ENCODE measurements at places on chromosomes 12 and 14.
A peak's percentile ranks its signal among the peaks of the same experiment; 100 is the strongest.

- no peaks in the 10 kb centered on the region for H3K36me3 ChIP-seq
- peak; percentile 60 for DNase-seq
- H3K4me1 ChIP-seq = no peaks in the 10 kb centered on the region
- no peak overlapping the region for H3K27ac ChIP-seq
- H3K4me3 ChIP-seq = no peak overlapping the region
Observed at GRCh38 chr12:89840162-89840922, 131.7 kb upstream of the ATP2B1 start.

DNA sequence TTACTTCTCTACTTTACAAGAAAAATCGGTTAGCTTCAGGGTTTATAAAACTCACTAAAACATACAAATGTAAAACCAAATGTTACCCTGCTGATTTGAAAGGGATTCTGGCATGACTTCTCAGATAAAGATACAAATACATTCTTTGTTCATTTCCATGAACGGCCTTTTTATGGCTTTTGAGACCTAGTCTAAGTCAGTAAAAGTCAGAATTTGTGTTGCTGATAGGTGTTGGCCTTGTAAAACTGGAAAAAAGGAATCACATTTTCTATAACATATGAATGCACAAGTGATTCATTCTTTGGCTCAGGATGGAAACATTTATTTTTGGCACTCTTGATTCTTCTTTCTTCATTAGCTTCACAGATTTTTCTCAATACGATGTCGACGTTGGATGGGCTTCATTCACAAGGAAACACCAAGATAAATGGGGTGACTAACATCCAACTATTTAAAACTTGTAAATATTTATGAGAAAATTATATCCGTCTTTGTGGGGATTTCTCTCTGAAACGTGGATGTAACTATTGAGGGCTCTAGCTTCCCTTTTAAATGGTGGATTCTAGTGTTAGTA lies 27.0 kb upstream of the CPM start:
- no peaks in the 10 kb centered on the region for H3K36me3 ChIP-seq
- H3K4me3 ChIP-seq = no peak overlapping the region
- no peaks in the 10 kb centered on the region for H3K27me3 ChIP-seq
- peak; percentile 69 for DNase-seq
- no peak overlapping the region for H3K27ac ChIP-seq

GRCh38 chr14:104721505-104722431 lies 2.3 kb upstream of the ADSS1 start:
- H3K4me3 ChIP-seq = no peak overlapping the region
- DNase-seq = peak; percentile 69
- H3K36me3 ChIP-seq = no peaks in the 10 kb centered on the region

DNA sequence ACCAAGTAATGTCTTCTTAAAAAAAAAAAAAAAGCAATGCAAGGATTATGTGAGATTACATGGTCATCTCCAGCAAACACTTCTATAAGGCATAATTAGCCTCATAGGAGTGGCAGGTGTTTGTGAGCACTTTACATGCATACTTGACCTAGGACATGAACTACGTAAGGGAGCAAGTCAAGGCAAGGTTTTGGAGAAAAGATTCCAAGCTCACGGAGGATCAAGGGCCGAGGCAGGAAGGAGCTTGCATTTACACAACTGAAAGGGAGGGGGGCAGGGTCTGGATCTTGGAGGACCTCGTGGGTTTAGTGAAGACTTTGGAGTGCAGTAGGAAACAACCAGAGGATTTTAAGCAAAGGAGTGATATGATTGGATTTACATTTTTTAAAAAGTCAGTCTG lies 112.5 kb downstream of the CCER1 start:
- no peak overlapping the region for H3K4me3 ChIP-seq
- DNase-seq = no peak
- no peaks in the 10 kb centered on the region for H3K27me3 ChIP-seq
- H3K4me1 ChIP-seq = peaks cover 20% of the 10 kb centered on the region
- H3K27ac ChIP-seq = no peak overlapping the region
- no peaks in the 10 kb centered on the region for H3K36me3 ChIP-seq

DNA sequence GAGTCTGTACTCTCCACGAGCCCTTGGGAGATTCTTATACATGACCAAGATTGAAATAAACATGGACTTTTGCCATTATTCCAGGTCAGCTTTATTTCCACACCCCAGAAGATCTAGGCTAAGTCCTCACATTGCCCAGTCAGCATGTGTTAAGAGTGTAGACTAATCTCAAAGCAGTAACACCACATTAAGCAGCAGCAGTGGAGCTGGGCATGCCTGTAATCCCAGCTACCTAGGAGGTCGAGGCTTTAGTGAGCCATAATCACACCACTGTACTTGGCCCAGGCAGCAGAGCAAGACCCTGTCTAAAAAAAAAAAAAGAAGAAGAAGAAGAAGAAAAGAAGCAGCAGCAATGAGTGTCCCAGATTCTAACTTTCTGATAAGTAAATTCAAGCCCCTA lies 65.5 kb downstream of the C12orf56 start:
- H3K36me3 ChIP-seq = no peaks in the 10 kb centered on the region
- H3K27ac ChIP-seq = no peak overlapping the region
- H3K27me3 ChIP-seq = no peaks in the 10 kb centered on the region
- no peak for DNase-seq
- H3K4me1 ChIP-seq = no peaks in the 10 kb centered on the region

GRCh38 chr14:77145975-77146740 lies 4.6 kb upstream of the ZDHHC22 start:
- no peak overlapping the region for H3K27ac ChIP-seq
- H3K27me3 ChIP-seq = peaks cover 56% of the 10 kb centered on the region
- no peaks in the 10 kb centered on the region for H3K4me1 ChIP-seq
- DNase-seq = no peak

GRCh38 chr14:55190906-55191202 lies 531 bp downstream of the DLGAP5 start:
- no peaks in the 10 kb centered on the region for H3K4me1 ChIP-seq
- H3K27me3 ChIP-seq = no peaks in the 10 kb centered on the region
- H3K27ac ChIP-seq = peak overlapping the region; percentile 11
- no peaks in the 10 kb centered on the region for H3K36me3 ChIP-seq

DNA sequence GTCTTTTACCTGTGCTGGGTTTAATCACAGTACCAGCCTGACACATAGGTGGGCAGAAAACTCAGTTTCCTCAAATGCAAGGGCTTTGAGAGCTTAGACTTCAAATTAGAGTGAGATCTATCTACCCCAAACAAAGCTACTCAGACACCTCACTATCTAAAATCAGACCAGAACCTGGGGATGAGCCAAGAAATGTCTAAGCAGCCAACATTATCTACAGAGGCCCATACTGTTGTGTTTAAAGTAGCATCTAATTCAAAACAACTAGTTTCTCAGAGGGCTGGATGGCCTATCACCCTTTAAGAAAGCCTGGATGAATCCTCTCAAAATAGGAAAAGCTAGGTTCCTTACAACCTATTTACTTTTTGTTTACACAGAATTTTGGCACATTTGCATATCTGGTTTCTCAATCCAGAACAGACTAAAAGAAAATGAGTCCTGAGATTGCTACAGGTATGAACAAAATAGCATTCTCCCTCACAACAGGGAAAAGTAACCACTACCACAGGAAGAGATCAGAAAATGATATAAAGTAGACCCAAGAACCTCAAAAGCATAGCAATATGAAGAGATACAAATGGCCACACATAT lies 142.4 kb downstream of the ZFP36L1 start:
- H3K4me1 ChIP-seq = peaks cover 32% of the 10 kb centered on the region
- DNase-seq = no peak
- no peaks in the 10 kb centered on the region for H3K36me3 ChIP-seq
- no peak overlapping the region for H3K4me3 ChIP-seq
- no peaks in the 10 kb centered on the region for H3K27me3 ChIP-seq

GRCh38 chr12:76026643-76027063 lies 4.9 kb downstream of the PHLDA1 start:
- no peaks in the 10 kb centered on the region for H3K36me3 ChIP-seq
- peaks cover 12% of the 10 kb centered on the region for H3K4me1 ChIP-seq
- H3K27ac ChIP-seq = no peak overlapping the region
- H3K27me3 ChIP-seq = no peaks in the 10 kb centered on the region
- no peak for DNase-seq

DNA sequence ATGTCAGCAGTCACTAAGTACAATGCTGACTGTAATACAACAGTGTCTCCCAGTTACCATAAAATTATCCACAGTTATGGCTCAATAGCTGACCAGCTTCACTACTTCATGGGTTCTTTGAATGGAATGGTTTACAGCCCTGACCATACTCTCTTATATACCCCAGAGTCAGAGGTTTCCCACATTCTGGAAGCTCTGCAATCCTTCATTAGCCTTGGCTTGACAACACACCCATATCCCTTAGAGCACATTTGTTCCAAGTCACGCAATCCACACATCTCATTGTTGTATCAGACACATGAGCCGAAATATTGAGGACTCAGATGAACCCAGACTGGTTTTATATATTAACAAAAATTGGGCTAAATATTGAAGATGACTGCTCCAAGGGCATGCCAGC lies 209.4 kb upstream of the PLXNC1 start:
- H3K4me1 ChIP-seq = no peaks in the 10 kb centered on the region
- DNase-seq = no peak

DNA sequence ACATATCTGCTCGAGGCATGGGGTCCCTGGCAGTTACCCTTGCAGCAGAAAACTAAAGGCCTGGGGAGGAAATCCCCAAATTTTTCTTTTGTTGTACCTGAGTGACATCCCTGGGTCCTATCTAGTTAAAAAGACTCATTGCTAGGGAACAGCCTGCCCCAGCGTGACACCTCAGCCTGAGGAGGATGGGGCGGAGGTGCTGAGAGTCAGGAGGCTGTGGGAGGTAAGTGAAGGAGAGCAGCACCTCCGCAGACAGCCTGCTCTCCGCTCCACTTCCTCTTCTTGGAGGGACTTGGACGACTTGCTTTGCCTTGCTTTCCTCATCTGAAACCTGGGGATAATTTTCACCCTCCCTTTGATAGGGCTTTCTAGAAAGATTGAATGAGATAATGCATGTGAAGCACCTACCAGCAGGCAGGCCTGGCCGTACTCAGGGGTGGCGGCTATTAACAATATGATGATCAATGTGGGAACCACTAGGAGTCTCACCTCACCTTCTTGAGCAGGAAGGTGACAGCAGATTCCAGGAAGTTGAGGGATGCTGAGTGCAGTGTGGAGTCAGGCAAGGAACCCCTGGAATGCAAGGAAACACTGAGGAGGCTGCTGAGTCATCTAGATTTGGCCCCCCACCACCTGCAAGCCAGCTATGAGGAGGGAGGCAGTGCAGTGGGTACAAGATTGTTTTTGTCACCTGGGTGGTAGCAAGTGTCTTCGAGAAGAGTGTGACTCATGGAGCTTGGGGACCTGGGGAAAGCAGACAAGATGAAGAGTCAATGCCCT lies 23.2 kb downstream of the UBE3B start:
- DNase-seq = no peak
- no peak overlapping the region for H3K4me3 ChIP-seq
- H3K27ac ChIP-seq = no peak overlapping the region
- no peaks in the 10 kb centered on the region for H3K4me1 ChIP-seq

- H3K27me3 ChIP-seq = no peaks in the 10 kb centered on the region
- peaks cover 3% of the 10 kb centered on the region for H3K36me3 ChIP-seq
- H3K4me1 ChIP-seq = peaks cover 13% of the 10 kb centered on the region
Observed at GRCh38 chr12:130981074-130981742, 27.5 kb downstream of the ADGRD1 start.

GRCh38 chr12:131232036-131232435 lies 278.3 kb downstream of the ADGRD1 start:
- no peaks in the 10 kb centered on the region for H3K36me3 ChIP-seq
- H3K27me3 ChIP-seq = no peaks in the 10 kb centered on the region
- no peak overlapping the region for H3K4me3 ChIP-seq
- DNase-seq = no peak

DNA sequence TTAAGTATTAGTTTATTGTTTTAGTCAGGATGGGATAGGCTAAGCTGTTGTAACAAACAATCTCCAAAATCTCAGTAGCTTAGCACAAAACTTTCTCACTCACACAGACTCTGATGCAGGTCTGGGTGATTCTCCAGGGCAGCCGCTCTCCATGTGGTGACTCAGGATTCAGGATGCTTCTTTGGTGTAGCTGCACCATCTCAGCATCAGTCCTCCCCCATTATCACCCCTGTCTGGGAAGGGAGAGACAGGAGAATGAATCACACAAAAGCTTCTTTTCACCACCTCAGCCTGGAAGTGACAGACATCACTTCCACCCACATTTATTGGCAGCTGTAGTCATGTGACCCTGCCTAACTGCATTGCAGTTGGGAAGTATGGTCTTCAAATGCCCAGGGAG lies 142.3 kb downstream of the DICER1 start:
- no peaks in the 10 kb centered on the region for H3K27me3 ChIP-seq
- DNase-seq = no peak
- no peaks in the 10 kb centered on the region for H3K36me3 ChIP-seq
- no peak overlapping the region for H3K27ac ChIP-seq
- peaks cover 7% of the 10 kb centered on the region for H3K4me1 ChIP-seq

DNA sequence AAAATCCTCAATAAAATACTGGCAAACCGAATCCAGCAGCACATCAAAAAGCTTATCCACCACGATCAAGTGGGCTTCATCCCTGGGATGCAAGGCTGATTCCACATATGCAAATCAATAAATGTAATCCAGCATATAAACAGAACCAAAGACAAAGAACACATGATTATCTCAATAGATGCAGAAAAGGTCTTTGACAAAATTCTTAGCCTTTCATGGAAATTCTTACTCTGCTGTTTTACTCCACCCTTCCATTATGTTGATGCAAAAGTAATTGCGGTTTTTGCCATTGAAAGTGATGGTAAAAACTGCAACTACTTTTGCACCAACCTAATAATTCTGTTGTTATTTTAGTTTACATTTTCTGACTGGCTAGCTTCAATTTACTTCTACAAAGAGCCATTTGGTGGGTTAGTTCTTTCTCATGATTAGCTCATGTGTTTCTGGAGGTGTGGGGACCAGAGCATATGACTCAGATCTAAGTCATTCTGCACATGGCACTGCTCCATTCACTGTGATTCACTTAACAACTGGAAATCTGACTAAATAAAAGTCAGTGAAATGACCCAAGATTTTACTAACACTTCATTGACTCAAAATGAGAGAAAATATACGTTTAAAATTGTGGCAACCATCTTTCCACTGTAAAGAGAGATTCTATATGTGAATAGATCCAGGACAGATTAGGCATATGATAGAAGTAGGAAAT lies 99.9 kb downstream of the TMTC3 start:
- no peaks in the 10 kb centered on the region for H3K4me1 ChIP-seq
- H3K27ac ChIP-seq = no peak overlapping the region
- no peak overlapping the region for H3K4me3 ChIP-seq
- no peaks in the 10 kb centered on the region for H3K27me3 ChIP-seq
- peak; percentile 93 for DNase-seq
- no peaks in the 10 kb centered on the region for H3K36me3 ChIP-seq

DNA sequence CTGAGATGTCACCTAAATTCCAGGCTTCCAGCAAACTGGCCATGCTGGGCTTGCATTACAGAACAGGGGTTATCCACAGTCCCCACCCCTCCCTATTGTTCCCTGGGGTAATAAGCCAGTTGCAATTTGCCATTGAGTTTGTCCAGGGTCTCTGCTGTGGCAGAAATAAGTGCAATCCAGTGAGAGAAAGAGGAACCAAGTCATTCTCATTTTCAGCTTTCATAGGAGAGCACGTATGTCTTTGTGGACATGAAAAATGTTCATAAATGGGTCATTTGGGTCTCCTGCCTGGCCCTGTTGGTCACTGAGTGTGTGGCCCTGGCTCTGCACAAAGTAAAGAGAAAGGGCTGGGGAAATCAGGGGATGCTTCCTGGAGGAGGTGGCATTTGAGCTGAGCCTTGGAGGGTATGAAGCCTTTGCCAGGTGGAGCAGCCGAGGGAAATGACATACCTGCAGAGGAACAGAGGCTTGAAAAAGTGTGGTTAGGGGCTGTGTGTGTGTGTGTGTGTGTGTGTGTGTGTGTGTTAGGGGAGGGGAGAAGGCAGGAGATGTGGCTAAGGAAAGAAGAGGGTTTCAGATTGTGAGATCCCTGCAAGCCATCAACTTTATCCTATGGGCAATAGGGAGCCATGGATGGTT lies 29.3 kb downstream of the CMKLR1 start:
- H3K4me1 ChIP-seq = peaks cover 18% of the 10 kb centered on the region
- H3K27me3 ChIP-seq = no peaks in the 10 kb centered on the region
- no peak overlapping the region for H3K4me3 ChIP-seq
- no peaks in the 10 kb centered on the region for H3K36me3 ChIP-seq
- H3K27ac ChIP-seq = no peak overlapping the region

All from cardiac muscle cell (in vitro differentiated cells and primary cell).